ENCODE measurements at places on chromosomes 3 and 15. TPM values are rescaled to one million over a fixed set of nuclear protein-coding genes. Genes with fewer than 3 reads are reported as not detected.

The CFAP92 gene
- not detected for total RNA-seq

The EIF4E3 gene
- 2.7 TPM for total RNA-seq

The TMEM212 gene
- total RNA-seq: not detected

The ATRIP gene
- 5.9 TPM for total RNA-seq

The TMCC1 gene
- 18.1 TPM for total RNA-seq

The NT5DC2 gene
- total RNA-seq: 229 TPM

The CELSR3 gene
- 0.87 TPM for total RNA-seq

The GUCA1C gene
- total RNA-seq: 0.23 TPM

The FBLN2 gene
- total RNA-seq: 1.1 TPM

The CEP19 gene
- total RNA-seq: 1.7 TPM

The GREM1 gene
- total RNA-seq: 4.0 TPM

The ZNF80 gene
- not detected for total RNA-seq

The CADPS gene
- not detected for total RNA-seq

The PRR20G gene
- not detected for total RNA-seq

The ASB14 gene
- not detected for total RNA-seq

The OGG1 gene
- 27.4 TPM for total RNA-seq

The GJD2 gene
- not detected for total RNA-seq

The PEX5L gene
- total RNA-seq: not detected

The RHCG gene
- 0.07 TPM for total RNA-seq

The TICRR gene
- 13.1 TPM for total RNA-seq

The ARPP21 gene
- not detected for total RNA-seq

The OXNAD1 gene
- 14.2 TPM for total RNA-seq

The PAK6 gene
- total RNA-seq: 4.5 TPM

The LIPH gene
- 1.9 TPM for total RNA-seq

The FAM131A gene
- total RNA-seq: 21.3 TPM

The SCG3 gene
- total RNA-seq: not detected

The C3orf20 gene
- total RNA-seq: not detected

The ACOX2 gene
- 1.7 TPM for total RNA-seq

The ITPKA gene
- total RNA-seq: 9.8 TPM

The MBD4 gene
- 25.2 TPM for total RNA-seq

The ANKRD63 gene
- not detected for total RNA-seq

The APH1B gene
- 3.9 TPM for total RNA-seq

The GPR160 gene
- total RNA-seq: 11.0 TPM

The TNFAIP8L3 gene
- total RNA-seq: not detected

The MNS1 gene
- 3.1 TPM for total RNA-seq

The GOLGA8N gene
- total RNA-seq: 0.46 TPM

The BFSP2 gene
- total RNA-seq: not detected

The KLHL25 gene
- total RNA-seq: 9.7 TPM

The CPN2 gene
- not detected for total RNA-seq

The NPTN gene
- total RNA-seq: 100 TPM

The WDR49 gene
- not detected for total RNA-seq

The GPR176 gene
- 35.4 TPM for total RNA-seq

The LPP gene
- 93.9 TPM for total RNA-seq

The MKRN2OS gene
- 0.23 TPM for total RNA-seq

The CHRNA7 gene
- 1.5 TPM for total RNA-seq

The SLC6A11 gene
- total RNA-seq: not detected

The FETUB gene
- 0.36 TPM for total RNA-seq

The AGTR1 gene
- total RNA-seq: 0.14 TPM

The HYKK gene
- 1.7 TPM for total RNA-seq

The PRSS50 gene
- total RNA-seq: not detected

The CASR gene
- not detected for total RNA-seq

The CTDSPL2 gene
- 46.5 TPM for total RNA-seq

The PLCB2 gene
- 0.81 TPM for total RNA-seq

The ALDH1A2 gene
- total RNA-seq: 18.7 TPM

The GABRA5 gene
- total RNA-seq: 0.43 TPM

Data from epithelial cell of proximal tubule (primary cell).